Stimulated activated CD8-positive, alpha-beta memory T cell treated with anti-CD3 and anti-CD28 coated beads, Interleukin-4, amount 100 ng/mL, for 1 hour (primary cell): ENCODE measurements at places on chromosomes 11 and 22.

DNA sequence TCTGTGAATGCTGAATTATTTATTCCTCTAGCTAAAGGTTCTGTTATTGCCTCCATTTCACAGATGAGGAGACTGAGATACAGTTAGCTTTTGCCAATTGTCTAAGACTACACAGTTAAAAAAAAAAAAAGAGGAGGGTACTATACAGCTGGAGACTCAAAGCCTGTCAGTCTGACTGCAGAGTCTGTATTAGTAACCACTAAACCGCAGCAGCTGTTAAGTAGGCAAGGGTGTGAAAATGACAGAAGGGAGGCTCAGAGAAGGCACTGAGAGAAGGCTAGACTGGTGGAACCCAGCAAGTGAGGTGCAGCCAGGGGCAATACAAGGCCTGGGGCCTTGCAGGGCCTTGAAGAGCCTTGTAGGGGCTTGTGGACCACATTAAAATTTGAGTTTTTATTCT is 181.2 kb downstream of the CSNK2A3 start:
- no peak for DNase-seq

DNA sequence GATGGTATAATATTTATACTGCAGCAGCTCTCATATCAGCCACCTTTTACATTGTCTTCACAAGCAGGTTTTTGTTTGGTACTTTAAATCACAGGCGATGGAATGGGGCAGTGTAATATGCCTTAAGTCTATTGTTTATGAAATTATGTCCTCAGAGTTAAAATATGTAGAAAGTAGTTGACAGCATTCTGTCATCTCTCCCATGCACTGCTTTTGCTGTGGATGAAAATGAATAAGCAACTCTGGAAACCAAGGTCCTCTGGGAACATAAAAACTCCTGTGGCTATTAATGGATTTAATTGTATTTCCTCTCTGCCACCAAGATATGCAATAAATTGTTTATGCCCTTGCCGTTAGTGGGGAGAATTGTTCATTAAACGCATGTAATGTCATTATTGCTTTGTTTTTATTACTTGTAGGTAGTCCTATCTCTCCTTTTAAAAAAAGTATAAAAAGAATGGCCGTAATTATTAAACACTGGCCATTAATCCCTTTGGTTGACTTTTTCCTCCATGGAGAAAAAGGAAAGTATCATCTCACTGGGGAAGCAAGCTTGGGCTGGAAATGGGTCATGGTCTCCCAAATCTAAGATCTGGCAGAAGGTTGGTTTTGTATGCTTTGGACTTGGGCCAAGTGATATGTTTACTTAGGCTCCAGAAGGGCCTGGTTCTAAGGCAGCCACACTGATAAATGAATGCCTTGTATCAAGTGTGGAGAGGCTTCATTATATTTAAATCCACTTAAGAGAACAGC is 13.1 kb downstream of the PACS1 start:
- DNase-seq, result no peak

DNA sequence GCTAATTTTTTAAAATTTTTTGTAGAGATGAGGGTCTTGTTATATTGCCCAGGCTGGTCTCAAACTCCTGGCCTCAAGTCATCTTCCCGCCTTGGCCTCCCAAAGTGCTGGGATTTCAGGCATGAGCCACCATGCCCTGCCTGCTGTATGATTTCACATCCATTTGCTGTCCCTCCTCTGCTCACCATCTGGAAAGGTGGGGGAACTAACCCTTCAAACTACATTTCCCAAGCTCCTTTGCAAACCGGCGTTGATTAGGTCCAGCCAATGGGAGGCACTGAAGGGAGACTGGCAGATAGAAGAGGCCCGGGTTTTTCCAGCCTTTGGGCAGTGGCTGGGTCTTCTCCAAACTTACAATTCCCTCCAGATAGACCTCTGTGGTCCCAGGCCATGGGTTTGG is 19.3 kb downstream of the RFPL1 start:
- no peak for DNase-seq

DNA sequence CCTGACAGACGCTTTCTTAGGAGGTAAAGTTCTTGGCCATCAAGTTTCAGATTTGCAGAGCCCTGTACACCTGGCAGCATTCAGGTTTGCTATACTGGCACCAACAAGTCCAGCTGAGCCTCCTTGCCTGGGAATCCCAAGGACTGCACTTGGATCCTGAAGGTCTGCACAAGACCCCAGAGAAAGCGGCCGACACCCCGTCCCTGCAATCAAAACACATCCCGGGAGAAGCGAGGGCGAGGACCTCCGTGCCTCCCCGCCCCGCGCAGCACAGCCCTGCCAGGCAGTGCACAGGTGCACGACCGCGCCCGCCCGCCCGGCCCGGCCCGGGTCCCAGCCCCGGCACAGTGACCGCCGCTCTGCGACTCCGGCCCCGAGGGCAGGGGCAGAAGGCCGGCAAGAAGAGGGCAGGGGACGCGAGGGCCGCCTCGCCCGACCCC is 559 bp downstream of the MRTFA start:
- DNase-seq, result no peak

- no peak for DNase-seq
These were observed 30.7 kb downstream of the TOM1 start for GRCh38 chr22:35330258-35330861.

GRCh38 chr11:4466131-4466870 is 16.1 kb upstream of the OR52K1 start:
- DNase-seq, result no peak

DNA sequence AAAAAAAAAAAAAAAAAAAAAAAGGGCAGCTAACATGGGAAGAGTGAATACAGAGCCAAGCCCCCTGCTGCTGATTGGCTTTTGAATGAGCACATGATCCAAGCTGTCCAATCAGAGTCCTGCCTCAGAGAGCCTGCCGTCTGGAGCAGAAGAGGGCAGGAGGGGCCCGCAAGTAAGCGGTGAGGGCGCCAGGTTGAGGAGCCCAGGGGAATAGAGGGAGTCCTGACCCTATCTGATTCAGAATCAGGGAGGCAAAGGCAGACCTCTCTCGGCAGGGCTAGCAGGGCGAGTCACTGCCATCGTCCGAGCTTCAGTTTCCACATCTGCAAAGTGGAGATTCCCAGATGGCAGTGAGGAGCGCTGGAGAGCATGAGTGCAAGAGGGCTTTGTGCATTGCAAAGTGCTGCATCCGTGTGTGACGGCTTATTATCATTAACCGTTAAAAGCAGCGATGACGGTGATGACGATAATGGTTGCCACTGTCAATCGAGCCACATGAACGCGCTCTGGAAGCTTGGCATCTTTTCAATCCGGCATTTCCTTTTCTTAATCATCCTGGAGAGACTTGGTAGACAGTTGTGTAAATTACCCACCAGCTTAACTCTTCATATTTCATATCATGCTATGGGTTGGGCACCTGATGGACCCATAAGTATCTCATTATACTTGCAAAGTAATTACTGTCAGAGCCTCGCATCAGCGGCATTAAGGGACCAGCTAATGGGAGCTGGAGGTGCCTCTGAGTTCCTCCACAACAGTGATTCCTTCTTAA is 68.6 kb upstream of the ATXN10 start:
- no peak for DNase-seq

- DNase-seq, result peak; percentile 85
These were observed at the start of gene ZBTB44 for GRCh38 chr11:130314750-130315285. Gene ZBTB44, minus strand, starts transcription at chr11:130314917. Its CDS starts 53,044 bp downstream, at chr11:130261873.

DNA sequence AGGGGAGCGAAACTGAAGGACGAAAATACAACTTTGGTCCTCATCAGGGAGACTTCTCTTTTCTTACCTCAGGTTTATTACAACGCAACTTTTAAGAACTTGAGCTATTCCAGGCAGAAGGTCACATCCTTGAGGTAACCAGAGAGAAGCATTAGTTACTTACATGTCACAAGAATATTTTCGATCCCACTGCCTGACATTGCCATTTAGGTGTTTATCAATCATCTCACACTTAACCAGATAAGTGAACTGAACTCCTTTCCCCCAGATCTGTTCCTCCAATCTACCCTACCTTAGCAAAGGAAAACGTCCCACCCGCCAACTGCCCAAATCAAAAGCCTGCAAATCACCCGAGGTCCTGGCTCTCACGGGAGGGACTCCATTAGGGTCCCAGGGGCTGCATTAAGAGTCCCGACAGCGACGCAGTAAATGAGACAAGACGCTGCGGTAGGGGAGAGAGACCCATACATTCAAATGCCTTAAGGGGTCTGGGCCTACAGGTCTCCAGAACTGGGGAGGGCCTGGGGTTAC is 734 bp downstream of the ZNF280B start:
- DNase-seq, result no peak

DNA sequence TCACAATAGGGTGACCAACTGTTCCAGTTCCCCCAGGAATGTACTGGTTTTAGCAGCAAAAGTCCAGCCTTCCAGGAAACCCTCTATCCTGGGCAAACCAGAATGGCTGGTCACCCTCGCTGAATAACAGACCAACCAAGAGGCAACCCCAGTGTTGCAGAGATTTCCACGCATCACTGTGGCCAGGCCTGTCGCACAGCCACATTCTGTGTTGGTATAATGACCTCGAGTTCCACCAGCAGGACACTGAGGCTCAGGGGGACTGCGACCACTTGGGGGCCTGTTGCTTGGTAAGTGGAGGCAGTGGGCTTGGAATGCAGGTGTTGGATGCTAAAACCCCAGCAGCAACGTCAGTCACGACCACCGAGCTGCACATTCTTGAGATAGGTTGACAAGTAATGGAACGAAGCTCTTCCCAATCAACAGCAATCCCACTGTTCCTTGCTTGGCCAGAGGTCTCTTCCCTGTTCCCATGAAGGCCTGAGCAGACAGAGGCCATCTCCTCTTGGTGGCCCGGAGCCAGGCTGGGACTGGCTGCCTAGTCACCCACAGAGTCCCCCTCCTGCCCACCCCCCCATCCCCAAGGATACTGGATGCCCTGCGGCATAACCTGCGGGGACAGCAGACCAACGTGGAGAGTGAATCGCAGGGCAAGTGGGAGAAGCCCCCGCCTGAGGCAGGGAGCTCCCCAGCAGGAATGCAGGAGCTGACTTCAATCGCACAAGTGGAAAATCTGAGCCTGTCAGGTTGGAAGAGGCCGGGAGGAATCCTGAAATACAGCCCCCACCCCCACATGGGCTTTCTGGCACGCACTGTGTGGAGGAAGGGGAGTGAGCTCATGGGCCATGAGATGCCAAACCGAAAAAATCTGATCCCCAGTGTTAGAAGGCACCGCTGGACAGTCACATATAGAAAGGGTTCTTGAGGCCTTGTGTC is 43.4 kb upstream of the MN1 start:
- DNase-seq, result no peak

- DNase-seq, result no peak
These were observed 870 bp upstream of the CTTN start for GRCh38 chr11:70397336-70397982.

- DNase-seq, result no peak
These were observed 18.2 kb upstream of the WDR74 start for GRCh38 chr11:62857541-62857982.

DNA sequence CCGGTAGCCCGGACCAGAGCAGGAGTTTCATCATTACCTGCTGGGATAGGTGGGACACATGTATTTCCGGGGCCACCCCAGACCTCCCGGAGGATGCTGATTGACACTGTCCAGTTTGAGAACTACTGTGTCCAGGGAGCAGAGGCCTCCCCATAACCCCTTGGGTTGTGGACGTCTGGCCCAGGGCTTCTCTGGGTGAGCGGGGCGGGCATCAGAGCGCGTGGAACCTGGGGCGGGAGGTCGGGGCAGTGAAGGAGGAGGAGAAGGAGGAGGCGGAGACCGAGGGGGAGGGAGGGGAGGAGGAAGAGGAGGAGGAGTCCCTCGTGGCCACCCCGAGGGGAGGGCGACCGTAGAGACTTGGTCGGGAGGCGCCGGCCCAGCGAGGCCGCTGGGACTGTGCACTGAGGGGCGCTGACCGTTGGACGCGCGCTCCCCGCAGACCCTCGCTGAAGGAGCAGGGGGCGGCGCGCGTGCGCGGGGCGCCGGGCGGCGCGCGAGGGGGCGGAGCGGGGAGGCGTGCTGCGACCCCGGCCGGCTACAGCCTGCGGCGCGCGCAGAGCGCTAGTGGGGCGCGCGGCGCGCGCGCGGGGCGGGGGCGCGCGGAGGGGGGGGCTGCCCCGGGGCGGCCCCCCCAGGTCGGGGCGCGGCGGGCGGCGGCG is at the start of gene GRK3:
GRK3 (plus strand) TSS at position 356 of the 659 bp plus-strand sequence. CDS start 366 bp downstream, outside the sequence.
- DNase-seq, result peak; percentile 19

GRCh38 chr11:7489376-7489775 is 4.1 kb downstream of the OLFML1 start:
- DNase-seq, result no peak

GRCh38 chr11:61270354-61271076 is 24.6 kb downstream of the VWCE start:
- no peak for DNase-seq

DNA sequence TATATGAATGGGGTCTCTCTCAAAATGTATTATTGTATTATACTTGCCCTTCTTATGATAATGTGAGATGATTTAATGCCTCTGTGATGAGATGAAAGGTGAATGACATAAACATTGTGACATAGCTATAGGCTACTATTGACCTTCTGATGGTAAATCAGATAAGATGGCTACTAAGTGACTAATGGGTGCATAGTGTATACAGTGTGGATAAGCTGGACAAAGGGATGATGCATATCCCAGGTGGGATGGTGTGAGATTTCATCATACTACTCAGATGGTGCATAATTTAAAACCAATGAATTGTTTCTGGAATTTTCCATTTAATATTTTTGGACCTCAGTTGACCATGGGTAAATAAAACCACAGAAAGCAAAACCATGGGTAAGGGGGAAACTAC is 243.5 kb downstream of the SBF2 start:
- no peak for DNase-seq

DNA sequence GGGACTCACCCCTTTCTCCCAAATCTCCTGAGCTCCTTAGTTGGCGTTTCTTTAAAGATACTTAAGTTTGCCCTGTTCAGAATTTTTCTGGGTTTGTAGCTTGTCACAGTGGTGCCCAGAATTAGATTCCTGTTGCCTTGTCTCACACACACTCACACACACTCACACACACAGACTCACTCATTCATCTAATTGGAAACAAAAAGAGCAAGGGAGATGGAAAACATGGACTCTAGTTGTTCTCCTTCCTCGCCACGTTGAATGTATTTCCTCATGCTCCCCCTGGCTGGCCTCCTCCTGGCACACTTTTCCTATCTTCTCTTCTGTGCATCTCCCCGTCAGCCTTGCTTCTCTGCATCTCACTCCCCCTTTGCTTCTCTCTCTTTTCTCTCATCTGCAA is 752.3 kb downstream of the NTM start:
- DNase-seq, result no peak

DNA sequence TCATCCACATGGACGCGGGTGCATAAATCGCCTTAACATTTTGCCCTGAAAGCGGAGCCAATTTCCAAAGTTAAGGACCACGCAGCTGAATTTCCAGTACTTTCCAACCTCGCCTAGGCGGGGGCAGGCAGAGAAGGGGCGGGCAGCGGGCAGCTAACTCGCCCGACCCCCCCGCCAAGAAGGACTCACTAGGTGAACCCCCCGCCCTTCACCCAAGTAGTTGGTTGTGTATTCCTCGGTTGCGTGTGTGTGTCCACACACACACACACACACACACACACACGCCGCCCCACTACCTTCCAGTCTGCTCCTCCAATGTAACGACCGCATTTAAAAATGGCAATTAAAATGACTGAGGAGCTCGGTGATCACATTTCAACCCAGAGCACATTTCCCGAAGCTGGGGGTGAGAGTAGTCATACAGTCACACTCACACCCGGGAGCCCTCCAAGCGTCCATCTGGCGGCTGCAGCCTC is 1.4 kb downstream of the TENM4 start:
- no peak for DNase-seq

GRCh38 chr22:45720839-45721378 is 49.3 kb downstream of the ATXN10 start:
- DNase-seq, result no peak
